Esophagus squamous epithelium (tissue), 5 donors: ENCODE measurements at places on chromosomes 3 and 15.

GRCh38 chr3:138873471-138874278 is 38.9 kb upstream of the PIK3CB start:
- DNase-seq = no peak

DNA sequence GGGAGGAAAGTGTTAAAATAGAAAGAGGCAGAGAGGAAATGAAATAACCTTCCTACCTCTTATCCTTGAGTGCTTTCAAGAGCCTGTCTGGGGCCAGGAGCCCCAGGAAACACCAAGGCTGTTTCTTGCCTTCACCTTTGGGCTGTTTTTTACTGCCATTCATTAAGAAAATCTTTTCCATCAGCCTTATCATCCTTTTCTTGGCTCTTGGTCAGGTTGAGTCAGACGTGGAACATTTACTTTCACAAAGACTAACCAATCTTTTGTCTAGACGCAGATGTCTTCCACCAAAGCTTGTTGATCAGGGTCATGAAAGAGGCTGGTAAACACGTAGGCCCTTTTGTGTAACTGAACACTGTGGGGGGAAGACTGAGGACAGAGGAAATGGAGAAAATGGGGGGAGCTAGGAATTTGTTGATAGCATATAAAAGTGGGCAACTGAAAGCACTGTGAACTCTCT is 151.0 kb upstream of the THBS1 start:
- DNase-seq = no peak

DNA sequence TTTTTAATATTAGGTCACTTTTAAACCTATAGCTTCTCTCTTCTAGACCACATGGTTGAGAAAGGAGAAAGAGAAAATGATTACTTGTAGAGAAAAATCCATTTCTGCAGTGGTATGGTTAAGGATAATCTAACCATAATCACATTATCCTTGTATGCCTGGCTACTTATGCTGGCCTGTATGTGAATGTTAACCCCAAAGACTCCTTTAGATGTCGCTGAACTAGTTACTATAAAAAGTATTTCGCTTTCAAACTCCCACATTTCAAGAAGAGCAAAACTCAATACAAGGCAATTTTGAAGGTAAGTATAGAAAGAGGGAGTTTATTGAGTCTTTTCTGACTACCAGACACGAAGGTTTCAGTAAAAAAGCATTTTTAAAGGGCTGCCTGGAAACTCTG is 2.2 kb downstream of the KCTD6 start:
- no peak for DNase-seq

DNA sequence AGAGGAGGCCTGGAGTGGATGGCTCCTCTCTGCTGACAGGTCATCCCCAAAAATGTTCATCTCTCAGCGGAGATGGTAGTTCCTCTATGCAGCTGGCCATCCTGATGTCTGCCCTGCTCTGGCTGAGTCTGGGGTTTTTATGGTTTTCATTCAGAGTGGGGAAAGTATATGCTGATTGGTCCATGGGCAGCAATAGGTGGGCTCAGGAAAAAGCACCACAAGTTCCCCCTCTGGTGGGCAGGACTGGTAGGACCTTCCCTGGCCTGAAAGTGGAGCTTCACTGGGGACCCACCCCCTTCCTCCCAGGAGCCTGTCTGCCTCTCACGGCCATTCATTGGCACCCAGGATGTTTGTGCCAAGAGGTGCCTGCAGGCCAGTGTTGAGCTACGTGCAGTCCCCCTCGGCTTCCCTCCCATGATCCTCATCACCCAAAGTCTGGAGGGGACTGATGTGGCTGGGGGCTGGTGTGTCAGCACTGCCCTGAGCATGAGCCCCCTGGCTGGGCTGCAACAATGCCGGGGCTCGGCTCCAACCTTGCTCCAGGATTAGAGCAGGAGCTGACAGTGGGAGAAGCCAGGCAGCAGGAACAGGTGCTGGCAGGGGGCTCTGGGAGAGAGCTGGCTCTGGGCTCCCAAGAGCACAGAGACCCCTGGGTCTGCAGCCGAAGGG is 13.1 kb upstream of the BLOC1S6 start:
- DNase-seq = no peak

DNA sequence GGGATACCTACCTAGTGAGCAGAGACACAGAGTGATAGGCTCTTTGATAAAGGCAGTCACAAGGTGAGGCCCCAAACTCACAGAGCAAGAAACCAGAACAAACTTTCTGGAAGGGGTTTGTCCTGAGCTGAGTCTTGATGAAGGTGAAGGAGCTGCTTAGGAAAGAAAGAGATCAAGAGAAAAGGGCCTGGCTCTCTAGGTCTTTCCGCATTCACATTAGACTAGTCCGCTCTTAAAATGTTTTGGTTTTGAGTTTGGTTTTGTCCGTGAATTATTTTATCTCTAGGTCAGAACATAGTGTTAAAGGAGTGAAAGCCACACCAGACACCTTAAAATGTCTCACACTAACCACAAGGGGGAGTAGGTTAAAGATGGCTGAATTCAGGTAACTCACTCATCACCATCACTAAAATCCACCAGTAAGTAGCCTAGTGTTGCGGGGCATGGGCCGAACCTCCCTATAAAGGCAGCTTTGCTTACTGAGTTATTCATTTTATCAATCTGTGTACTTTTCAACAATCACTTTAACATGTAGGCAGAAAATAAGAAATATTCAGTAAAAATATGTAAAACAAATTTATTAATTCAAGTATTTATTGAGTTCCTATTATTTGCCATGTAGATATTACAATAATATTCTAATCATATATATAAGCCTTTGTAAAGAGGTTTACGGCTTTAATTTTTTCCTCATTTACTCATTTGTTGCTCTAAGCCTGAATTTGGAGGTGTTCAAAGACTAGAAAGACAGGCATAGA is 121.5 kb upstream of the TSC22D2 start:
- DNase-seq = no peak

- no peak for DNase-seq
These were observed 9.0 kb downstream of the ZIC4 start for GRCh38 chr3:147397155-147397874.

- DNase-seq = no peak
These were observed 228.7 kb downstream of the SLCO3A1 start for GRCh38 chr15:92082006-92082843.

DNA sequence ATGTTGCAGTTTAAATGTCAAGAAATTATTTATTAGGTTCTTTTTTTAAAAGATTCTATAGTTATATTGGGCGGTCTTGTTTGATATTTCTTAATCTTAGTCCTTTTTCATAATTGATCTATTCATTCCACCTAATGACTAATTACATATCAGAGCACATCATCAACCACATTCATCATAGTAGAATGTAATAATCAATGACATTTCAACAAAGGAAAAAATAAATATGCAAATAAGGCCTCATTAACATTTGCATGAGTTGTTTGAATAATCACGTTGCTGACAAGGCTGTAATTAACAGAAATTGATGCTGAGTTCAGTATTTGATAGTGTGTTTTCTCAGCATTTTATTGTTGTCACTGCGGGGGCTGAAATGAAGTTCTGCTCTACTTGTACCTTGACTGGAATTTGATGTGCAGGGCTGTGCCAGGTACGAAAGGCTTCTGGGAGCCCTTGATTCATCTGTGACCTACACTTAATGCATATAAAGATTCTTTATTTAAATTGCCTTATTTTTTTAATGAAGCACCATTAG is 215.7 kb downstream of the TCF12 start:
- no peak for DNase-seq

GRCh38 chr15:80689716-80690115 is 5.4 kb upstream of the ABHD17C start:
- DNase-seq = no peak

GRCh38 chr15:69000091-69000490 is 14.4 kb upstream of the NOX5 start:
- no peak for DNase-seq

GRCh38 chr3:46350262-46350565 is 3.7 kb upstream of the CCR2 start:
- DNase-seq = no peak

DNA sequence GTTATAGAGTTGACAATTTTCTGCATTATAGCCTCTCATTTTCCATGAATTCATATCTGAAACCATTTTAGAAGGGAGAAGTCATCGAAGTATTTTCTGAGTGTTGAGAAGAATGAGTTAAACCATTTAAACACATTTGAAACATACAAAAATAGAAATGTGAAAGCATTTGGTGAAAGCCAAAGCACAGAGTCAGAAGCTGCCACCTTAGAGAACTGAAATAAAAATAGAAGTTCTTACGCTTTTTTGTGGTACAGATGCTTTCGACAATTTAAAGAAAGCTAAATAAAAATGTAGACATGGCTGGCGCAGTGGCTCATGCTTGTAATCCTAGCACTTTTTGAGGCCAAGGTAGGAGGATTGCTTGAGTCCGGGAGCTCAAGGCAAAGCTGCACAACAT is 9.0 kb downstream of the FANCD2OS start:
- DNase-seq = no peak

DNA sequence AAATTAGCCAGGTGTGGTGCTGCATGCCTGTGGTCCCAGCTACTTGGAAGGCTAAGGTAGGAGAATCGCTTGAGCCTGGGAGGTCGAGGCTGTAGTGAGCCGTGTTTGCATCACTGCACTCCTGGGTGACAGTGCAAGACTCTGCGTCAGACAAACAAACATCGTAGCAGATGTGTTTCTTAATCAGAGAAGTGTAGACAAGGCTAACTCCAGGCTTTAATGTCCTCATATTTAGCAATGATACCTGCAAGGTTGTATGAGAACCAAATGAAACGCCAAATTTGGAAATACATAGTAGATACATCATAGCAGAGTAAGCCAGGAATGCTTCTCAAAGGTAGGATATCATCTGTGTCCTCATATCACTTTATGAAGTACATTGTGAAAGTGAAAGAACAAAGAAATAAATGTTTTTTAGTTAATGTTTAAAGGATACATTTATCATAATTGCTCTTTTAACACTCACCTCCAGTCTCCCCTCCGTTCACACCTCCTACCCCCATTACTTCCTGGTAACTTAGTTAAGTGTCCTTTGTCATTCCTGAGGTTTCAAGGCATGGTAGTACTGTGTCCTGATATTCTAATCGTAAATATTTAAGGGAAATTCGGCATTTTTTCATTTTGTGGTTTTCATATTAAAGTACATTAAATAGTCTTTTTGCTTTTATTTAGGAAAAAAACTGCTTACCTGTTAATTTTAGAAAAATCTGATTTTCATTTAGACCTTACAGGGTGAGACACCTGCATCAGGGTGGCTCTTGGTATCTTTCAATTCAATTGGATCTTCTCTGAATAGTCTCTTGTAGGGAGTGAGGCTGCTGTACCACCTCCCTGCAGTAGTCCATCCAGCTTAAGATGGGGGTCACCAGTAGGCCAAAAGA is 96.1 kb downstream of the OPA1 start:
- DNase-seq = no peak

DNA sequence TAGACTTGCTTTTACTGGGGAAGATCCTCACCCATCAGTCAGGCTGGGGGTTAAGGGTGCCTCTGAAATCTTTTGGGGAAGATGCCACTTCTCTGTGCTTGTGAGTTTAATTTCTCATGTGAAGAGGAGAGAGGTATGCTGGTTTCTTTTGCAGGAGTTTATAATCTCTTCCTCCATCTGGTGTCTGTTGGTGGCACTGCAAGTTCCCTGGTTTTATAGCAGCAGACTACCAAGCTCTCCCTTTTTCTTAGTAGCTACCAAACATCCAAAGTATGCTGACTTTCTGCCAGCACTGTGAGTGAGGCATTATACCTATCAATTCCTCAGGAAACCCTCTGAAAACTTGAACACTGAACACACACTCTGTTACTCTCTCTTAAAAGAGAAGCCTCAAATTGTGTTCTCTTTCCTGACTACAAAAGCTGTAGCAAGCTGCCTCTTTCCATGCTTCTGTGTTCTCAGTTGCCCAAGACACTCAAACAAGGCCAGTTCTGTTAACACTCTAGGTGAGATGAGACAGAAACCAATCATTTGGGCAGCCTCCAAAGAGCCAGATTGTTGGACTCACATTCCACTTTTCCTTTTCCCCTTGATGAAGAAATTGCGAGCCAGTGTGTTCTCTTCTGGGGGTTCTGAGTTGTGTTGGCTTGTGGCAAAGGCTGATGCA is 299.5 kb downstream of the GAP43 start:
- DNase-seq = no peak

DNA sequence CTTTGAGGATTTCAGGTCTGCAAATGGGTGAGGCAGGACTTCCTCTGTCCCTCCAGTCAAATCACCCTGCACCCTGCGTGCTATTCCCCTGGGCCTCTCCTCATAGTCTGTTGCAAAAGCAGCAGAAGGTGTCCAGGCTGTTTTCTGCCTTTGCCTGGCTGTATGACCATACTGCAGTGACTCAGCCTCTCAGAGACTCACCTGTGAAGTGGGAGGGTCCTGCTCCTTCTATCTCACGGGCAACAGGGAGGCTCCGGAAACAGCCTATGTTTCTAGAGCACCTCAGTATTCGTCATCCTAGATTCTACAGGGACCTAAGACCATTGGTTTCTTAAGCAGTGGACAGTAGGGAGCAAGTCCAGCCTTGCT is 216.4 kb downstream of the TLE3 start:
- DNase-seq = no peak

- DNase-seq = no peak
These were observed 35.9 kb downstream of the CCK start for GRCh38 chr3:42229942-42230688.

DNA sequence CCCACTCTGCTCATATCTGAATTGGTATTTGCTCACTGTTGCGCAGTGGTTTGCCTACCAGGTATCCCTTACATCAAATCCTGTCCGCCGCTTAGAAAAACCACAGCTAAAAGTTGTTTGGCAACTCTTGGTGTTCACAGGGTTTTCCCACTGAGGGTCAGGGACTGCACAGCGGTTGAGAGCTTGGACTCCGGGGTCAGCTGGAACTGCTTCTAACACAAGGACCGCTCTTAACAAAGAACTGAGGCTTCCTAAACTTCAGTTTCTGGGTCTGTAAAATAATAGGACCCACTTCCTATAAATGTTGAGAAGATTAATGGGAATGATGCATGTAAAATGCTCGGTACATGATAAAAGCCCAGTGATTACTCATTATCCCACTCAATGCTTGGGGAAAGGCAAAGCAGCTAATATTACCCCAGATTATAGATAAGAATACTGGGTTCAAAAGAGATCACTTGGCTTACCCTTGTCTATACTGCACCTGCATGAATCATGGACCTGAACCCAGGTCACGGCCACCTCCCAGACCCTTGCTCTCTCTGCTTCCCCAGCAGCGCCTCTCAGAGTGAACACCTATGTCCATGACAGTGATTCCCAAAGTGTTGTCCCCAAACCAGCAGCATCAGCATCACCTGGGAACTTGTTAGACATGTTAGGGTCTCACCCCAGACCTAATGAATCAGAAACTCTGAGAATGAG is 36.1 kb downstream of the LIPC start:
- DNase-seq = no peak

GRCh38 chr3:179533274-179533673 is 29.5 kb upstream of the ACTL6A start:
- no peak for DNase-seq
